ENCODE measurements at places on chromosomes 3 and 15.
A peak's percentile ranks its signal among the peaks of the same experiment; 100 is the strongest.

- no peak for DNase-seq
Observed at GRCh38 chr3:87247430-87247773, 20.3 kb downstream of the CHMP2B start.

DNA sequence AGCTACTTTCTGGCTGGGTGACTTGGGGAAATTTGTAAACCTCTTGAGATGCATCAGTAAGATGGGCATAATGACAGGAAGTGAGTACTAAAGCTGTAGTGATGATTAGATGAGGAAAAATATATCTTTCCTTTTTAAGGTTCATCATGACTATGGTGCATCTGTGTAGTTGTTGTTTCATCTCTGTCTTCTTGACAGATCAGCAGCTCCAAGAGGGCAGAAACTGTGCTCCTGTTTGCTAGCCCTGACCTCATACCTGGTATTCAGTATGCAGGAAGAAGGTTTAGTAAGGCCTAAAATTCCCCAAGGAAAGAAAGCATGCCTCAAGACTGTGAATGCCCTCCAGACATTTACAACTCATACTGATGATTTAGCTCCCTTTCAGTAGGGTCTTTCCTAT is 82.5 kb upstream of the PSMD6 start:
- no peak for DNase-seq

DNA sequence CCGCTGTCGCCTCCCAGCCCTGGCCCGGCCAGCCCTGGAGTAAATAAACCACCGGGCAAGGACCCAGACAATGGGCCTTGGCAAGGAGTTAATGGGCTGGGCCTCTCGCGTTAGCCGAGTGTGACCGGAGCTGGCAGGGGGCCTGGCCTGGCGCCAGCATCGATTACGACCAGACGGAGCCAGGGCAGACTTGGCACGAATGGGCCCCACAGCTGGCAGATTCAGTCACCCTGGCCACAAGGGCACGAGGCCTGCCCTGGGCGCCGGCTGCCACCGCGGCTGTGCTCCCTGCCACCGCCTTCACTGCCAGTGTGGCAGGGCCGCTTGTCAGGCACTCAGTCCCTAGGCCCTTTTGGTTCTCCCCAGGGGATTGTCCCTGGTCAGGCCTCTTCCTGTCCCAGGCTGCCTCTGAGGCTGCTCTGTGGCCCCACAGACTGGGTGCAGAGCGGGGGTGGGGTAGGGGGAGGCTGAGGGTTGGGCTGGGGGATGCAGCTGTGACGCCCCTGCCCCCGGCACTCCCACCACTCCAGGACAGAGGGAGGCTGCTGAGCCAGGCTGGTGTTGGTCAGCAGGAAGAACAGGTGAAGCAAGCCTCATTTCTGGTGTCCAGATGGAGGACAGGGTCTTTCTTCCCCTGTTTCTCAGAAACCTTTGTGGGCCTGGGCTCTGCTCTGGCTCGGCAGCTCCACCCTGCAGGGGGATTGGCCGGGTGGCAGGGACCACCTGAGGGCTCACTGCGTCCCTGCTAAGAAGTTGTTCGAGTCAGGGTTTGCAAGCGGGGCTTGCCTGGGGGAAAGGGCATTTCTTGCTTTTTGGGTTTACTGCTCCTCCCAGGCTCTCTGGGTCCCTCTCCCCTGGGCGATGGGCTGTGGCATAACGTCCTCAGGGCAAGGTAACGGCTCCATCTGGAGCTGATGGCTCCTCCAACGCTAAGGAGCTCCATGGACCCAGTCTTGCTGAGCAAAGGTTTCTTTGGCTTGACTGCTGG is 30.5 kb upstream of the SRP14 start:
- no peak for DNase-seq

GRCh38 chr15:82764740-82765139 is 41.1 kb downstream of the FSD2 start:
- no peak for DNase-seq

GRCh38 chr3:28940530-28940929 is 340.3 kb upstream of the RBMS3 start:
- no peak for DNase-seq

GRCh38 chr15:84772031-84772430 is 23.6 kb downstream of the ZNF592 start:
- DNase-seq = no peak

DNA sequence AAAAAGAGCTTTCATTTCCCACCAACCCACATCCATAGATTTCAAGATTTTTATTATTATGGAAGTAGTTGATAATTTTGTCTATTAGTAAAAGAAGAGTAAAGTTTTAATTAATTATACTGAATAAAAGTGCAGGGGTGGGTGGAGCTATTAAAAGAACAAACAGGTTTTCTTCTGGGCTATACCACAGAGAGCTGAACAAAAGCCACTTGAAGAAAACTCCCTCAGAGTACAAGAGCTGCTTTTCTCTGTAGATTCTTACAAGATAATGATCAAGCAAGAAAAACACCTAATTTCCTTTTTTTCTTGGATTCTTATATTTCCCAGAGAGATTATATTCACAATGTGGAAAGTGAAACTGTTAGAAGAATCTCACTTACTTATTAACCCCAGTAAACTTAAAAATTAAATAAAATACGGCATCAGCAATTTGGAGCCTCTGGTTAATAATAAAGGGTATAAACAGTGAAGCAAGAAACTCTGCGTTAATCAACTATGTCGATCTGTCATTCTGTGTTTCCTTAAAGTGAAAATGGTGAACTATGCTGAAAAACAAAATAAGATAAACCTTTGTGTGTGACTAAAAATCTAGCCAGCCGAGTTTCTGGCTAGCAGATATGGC is 84.9 kb downstream of the THBS1 start:
- no peak for DNase-seq

DNA sequence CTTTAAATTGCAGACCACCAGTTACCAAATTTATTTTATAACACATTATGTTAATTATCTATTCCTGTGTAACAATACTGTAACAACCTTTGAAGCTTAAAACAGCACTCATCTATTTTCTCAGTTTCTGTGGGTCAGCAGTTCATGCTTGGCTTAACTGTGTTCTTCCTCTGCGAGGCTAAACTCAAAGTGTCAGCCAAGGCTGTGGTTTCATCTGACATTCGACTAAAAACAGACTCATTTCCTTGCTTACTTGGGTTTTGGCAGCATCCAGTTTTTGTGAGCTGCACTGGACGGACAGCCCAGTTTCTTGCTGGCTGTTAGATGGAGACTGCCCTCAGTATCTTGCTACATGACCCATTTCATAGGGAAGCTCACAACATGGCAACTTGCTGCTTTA is 247.3 kb upstream of the KCNH8 start:
- no peak for DNase-seq

DNA sequence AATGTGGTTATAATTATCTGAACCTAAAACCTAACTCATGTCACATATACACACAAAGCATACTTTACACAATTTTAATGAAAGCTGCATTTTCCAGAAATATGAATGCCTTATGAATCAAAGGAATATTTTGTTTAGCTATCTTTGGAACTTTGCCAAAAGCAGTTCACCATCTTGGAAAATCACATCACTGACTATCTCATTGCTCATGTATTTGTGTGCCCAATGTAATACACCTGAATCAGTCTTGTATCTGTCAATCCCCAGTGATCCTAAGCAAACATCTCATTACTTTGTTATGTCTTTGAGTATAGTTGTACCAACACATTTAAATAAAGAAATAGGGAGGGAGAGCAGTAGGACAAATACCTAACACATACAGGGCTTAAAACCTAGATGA is 15.6 kb upstream of the CD47 start:
- DNase-seq = no peak

- DNase-seq = no peak
Observed at GRCh38 chr3:54871867-54872266, 56.0 kb downstream of the LRTM1 start.

GRCh38 chr3:160755776-160756304 is at the start of gene PPM1L:
PPM1L (plus strand) TSS chr3:160756231.
- peak; percentile 68 for DNase-seq

DNA sequence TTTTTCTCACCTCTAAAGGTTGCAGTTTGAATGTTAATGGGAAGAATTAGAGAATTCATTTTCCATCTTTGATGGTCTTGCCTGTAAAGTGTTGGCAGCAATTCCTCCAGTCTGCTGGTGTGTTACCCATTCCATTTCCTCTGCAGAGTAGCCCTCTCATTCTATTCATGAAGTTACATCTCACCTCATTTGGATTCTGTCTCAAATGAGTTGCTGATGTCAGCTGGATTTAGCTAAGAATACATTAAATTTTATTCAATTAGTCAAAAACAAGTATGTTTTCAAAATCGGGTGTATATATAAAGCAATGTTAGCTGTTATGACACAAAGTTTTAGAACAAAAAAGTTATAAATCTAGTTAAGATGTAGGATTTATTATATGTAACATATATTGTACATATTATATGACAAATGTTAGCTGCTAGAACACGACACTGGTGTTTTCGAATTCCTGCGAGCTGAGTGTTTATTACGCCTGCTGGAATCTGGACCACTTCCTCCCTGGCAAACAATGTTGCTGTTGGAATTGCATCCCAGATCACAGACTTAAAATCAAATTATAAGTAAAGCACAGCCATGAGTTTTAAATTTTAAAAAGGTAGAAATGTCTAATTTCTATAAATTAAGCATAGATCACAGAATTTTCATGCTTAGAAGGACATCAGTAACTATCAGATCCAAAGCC is 516.2 kb downstream of the OCA2 start:
- DNase-seq = no peak

- no peak for DNase-seq
Observed at GRCh38 chr15:33910741-33911140, 57.6 kb upstream of the CHRM5 start.

GRCh38 chr15:61169904-61170695 is 59.0 kb downstream of the RORA start:
- peak; percentile 48 for DNase-seq

- peak; percentile 14 for DNase-seq
Observed at GRCh38 chr3:69079269-69080159, 651 bp downstream of the UBA3 start.

- no peak for DNase-seq
Observed at GRCh38 chr3:62154457-62155148, 218.7 kb downstream of the FEZF2 start.

Measured in CD4-positive, alpha-beta T cell treated with Interleukin-6 for 4 hours (primary cell).